A549 treated with DMSO at 1 μM for 4 hours (cell line): ENCODE measurements at places on chromosomes 7 and 10. TPM values are rescaled to one million over a fixed set of nuclear protein-coding genes. Genes with fewer than 3 reads are reported as not detected.

The STAG3 gene
- 0.08 to 0.27 TPM (median 0.14 TPM) in 4 of 5 replicates, not detected in the other for total RNA-seq

The ADCY1 gene
- 1.9 to 3.4 TPM (median 2.4 TPM) in 5 replicates for total RNA-seq

The MSS51 gene
- total RNA-seq: 0.36 to 0.74 TPM (median 0.44 TPM) in 5 replicates

The H2BK1 gene
- total RNA-seq: not detected in 5 replicates

The CHST3 gene
- 40.2 to 46.6 TPM (median 42.6 TPM) in 5 replicates for total RNA-seq

The PPP1R3C gene
- 14.1 to 18.3 TPM (median 16.6 TPM) in 5 replicates for total RNA-seq

The KCNIP2 gene
- 0.69 to 1.2 TPM (median 0.89 TPM) in 5 replicates for total RNA-seq

The OLAH gene
- not detected in 5 replicates for total RNA-seq

The SNCG gene
- total RNA-seq: 6.6 to 12.9 TPM (median 11.5 TPM) in 5 replicates

The CPN1 gene
- total RNA-seq: 0.16 to 0.60 TPM (median 0.41 TPM) in 5 replicates

The CTAGE8 gene
- not detected in 5 replicates for total RNA-seq

The CNTNAP2 gene
- total RNA-seq: 0.02 to 0.06 TPM (median 0.06 TPM) in 3 of 5 replicates, not detected in the others

The CCL26 gene
- 7.7 to 11.2 TPM (median 9.4 TPM) in 5 replicates for total RNA-seq
